CD4-positive, alpha-beta memory T cell (primary cell): ENCODE measurements at places on chromosomes 4 and X. TPM values are rescaled to one million over a fixed set of nuclear protein-coding genes. Genes with fewer than 3 reads are reported as not detected.

Gene CXorf58
- not detected for total RNA-seq

Gene SRPK3
- not detected for total RNA-seq

Gene PPAT
- 15.7 TPM for total RNA-seq

DNA sequence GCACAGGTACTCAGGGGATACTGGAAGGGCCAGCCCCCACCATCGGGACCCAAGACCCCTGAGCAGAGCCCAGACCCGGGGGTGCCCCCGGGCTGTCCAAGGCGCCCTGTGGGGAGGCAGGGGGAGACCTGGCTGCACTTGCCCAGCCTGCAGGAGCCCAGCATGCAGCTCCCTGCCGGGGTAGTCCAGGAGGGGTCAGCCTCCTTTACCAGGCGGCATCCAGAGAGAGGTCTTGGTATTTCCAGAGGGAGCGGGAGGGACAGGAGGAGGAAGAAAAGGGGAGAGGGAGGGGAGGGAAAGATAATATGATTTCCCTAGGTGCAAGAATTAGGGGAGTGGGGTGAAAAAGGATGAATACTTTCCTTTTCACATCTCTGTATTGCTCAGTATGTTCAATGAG lies 97.5 kb downstream of the ABLIM2 start:
- DNase-seq: no peak

DNA sequence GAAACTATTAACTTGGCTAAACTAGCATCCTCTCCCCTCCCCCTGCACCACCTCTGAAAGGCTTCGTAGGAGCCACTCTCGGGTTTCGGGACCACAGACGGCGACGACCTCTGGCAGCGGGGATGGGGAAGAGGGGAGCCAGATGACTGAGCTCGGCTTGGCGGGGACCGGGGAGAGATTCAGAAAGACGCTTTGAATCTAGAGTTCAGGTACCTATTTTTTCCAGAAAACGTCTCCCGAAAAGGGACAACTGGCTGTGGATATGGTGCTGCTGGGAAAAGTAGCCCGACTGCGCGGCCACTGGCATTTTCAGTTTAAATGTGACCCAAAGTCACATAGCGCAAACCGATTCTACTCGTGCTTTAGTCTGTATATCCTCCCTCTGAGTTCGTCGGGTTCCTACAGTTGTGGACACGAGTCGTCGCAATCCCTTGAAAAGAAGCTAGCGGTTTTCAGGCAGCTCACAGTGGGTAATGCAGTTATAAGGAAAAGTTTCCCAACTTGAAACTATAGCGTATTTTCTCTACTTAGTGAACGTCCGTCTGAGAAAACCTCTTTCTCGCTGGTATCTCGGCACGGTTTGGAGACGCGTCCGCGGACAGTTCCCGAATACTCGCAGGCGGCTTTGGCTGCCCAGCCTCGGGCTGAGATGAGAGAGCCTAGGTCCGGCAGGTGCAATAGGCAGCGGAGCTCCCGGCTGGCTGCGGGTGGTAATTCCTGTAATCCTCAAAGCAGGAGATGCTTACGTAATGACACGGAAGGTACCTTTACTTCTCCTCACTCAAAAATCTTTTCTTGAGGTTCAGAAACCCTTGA lies 1.3 kb downstream of the PARM1 start:
- no peak for DNase-seq

DNA sequence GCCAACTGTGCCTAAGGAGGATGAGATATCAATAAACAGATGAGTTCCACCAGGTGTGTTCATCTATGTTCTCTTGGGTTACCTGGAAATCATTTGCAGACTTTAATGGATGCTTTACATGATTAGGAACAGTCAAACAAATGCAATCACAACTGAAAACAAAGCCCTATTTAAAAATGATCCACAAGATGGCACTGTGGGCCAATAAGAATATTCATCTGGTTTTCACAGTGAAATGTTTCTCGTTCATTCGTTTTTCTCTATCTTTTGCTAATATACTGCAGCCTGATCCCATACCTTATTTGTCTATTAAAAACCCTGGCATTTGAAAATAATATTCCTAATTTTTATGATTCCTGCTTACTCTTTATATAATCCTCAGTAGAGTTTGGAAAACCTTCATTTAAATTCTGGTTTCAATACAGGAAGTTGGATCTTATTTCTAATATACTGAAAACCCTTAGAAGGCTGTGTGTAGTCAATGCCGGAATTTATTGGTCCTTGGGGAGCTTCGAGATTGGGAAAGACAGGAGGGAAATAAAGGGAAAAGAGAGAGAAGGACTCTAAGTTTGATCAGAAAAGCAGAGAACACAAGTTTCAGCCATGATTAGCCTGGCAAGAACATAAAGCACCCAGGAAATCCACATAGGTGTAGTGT lies 63.8 kb upstream of the TAPT1 start:
- no peak for DNase-seq

GRCh38 chrX:133389975-133390374 lies 25.3 kb downstream of the GPC4 start:
- no peak for DNase-seq

GRCh38 chr4:153934688-153935017 lies 145.8 kb upstream of the SFRP2 start:
- DNase-seq: no peak
